RCC 7860 (cell line): ENCODE measurements at places on chromosomes 6 and 20.
A peak's percentile ranks its signal among the peaks of the same experiment; 100 is the strongest.

DNA sequence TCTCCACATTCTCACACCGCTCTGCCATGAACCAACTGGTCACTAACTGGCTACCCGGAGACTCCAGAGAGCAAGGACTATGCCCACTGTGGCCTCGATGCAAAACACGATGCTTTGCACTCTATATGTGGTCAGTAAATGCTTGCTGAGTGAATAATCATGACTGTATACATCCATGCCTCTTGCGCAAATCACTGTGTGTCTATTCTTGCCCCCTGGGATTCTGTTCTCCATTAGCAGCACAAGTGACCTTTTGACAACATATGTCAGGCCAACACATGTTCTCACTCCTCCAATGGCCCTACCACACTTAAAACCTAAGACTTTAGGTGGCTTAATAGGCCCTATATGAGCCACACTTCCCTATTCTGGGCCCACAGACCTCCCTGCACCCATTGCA, 16.9 kb downstream of the KIF16B start:
- DNase-seq, result no peak

GRCh38 chr6:34679552-34680253, 16.9 kb downstream of the ILRUN start:
- DNase-seq, result no peak

- DNase-seq, result peak; percentile 40
Observed at GRCh38 chr6:21263531-21264287, 329.8 kb upstream of the SOX4 start.

GRCh38 chr6:79450984-79451383, 86.2 kb downstream of the LCA5 start:
- DNase-seq, result no peak

DNA sequence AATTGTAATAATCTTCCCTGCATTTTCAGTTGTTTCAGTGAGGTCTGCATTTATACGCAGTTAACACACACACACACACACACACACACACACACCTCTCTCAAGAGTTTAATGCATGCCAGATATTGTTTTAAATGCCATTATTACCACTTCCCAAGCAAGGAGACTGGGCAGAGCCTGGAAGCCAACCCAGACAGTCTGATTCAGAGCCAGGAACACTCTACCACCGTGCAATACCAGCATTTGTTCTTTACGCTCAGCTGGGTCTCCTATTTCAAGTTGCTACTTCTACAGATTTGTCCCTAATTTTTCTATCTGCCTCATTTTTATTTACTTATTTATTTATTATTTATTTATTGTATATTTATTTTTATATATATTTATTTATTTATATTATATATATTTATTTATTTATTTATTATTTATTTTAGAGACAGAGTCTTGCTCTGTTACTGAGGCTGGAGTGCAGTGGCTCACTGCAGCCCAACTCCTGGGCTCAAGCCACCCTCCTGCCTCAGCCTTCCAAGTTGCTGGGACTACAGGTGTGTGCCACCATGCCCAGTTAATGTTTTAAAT, 68.4 kb downstream of the PCSK2 start:
- no peak for DNase-seq
